NCI-H1417 treated with DMSO at 0.1 percent for 48 hours (cell line): ENCODE measurements at places on chromosomes 12 and 14.

DNA sequence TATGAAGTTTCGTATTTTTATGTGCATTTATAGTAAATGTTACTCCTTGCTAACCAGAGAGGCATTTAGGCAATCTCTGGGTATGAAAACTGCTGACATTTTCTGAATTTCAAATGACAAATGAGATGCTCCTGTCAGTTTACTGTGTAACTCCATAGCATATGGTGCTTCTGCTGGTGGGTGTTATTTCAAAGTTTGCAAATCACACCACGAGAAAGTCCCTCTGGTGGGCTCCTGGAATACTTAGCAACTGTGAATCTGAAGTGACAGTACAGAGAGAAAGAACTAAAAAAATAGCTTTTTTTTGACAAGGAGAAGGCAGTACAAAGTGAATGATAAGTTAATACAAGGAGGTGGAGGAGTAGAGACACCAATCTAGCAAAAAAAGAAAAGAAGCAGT, 161.5 kb downstream of the DERA start:
- no peak for DNase-seq

- DNase-seq = no peak
Measured at GRCh38 chr12:54239620-54240019, 40.3 kb downstream of the CBX5 start.

DNA sequence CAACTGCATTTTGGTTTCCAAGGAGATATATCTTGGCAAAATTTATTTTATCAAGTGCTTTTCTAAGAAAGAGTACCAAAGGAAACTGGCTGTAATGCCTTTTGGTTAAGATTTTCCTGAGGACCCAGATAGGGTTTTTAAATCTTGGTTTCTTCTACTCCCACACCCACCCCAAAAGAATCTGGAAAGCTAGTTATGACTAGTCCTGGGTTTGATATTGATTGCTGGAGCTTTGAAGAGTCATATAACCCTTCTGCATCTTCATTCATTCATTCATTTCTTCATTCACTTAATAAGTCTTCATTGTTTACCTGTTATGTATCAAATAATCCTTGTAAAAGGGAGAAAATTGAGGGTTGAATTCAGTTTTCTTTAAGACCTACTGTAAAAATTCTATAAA, 425.2 kb downstream of the PCNX1 start:
- no peak for DNase-seq

- DNase-seq = no peak
Measured at GRCh38 chr12:123095078-123095881, 55.6 kb downstream of the PITPNM2 start.

- no peak for DNase-seq
Measured at GRCh38 chr14:24196071-24197055, 1.1 kb upstream of the TM9SF1 start.

DNA sequence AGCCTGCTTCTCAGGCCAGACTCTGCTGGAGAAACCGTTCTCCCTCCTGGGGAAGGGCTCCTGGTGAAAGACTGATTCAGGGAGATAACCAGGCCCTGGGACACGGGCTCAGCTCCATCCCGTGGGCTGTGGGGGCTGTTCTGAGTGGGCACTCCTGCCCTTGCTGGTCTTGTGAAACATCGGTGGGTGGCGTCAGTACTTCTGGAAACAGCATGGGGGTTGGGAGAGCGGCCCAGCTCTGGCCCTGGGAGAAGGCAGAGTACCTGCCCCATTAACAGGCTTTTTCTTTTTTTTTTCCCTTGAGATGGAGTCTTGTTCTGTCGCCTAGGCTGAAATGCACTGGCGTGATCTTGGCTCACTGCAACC, 786 bp downstream of the SLC25A47 start:
- no peak for DNase-seq

DNA sequence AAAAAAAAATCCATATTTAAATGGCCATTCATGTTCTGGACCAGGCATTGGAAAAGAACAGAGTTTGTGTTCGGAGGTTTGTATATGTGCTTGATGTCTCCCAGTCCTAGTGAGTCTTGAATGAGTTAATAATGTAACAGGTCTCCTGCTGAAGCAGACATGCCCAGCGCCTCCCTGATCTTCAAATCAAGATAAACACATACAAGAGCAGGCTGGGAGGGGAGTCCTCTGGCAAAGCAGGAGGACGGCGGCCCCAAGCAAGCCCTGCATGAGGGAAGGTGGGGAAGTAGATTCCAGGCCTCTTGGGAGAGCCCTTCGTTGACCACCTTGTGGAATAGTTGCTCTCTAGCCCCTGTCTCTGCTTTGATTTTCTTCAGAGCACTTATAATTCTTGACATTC, 156.3 kb downstream of the ZFP36L1 start:
- DNase-seq = no peak

GRCh38 chr14:30225176-30225575, 297.5 kb upstream of the PRKD1 start:
- DNase-seq = no peak

DNA sequence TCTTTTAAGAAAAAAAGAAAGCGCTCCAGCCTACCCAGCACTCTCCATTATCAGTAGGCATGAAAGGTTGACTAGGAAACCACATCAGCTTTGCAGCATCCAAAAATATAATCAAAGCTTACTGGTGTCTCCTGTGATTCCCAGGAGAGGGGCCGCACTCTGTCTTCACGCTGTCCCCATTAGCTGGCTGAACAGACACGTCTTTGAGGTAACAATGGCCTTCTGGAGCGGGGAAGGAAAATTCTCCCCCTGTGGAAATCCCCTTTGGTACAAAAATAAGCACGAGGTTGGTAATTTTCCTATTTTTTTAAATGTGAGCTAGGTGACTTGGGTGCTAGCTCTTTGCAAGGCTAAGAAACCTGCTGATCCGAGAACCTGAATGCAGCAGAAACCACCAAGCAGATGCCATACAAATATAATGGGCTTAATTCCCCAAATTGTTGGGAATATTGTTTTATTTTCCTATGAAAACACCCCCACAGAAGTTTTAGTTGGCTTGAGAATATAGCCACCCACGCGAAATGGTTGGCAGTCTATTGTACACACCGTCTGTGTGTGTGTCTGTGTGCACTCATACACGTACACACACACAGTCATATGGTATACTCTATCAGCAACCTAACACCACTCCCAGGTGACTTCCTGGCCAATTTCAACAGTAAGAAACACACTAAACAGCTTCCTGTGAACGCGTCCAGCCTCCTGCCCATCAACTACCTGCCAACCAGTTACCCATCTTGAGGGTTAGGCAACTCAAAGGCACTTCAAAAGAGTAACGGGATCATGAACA, 71.2 kb downstream of the KSR2 start:
- DNase-seq = no peak

GRCh38 chr12:57119294-57120085, 8.3 kb upstream of the STAT6 start:
- no peak for DNase-seq

GRCh38 chr12:26205941-26206340, 10.6 kb downstream of the SSPN start:
- no peak for DNase-seq

GRCh38 chr12:58067610-58068387, 126.4 kb downstream of the ATP23 start:
- DNase-seq = no peak

DNA sequence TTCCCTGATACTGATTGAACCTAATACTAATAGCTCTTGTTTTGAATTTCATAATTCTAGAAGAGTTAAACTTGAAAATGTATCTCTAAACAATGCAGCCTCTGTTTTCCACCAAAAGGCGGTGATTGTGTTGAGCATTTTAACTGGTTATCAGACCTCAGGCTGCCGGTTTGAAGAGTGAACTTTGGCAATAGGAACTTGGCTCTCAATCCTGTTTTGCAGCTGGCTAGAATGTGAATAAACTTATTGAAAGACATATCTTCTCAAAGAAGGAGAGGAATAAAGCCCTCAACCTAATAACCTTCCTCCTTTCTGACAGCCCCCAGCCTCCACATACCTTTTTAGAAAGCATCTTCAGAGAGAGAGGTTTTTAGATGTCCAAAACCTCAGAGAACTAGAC, 105.4 kb downstream of the SRGAP1 start:
- no peak for DNase-seq

DNA sequence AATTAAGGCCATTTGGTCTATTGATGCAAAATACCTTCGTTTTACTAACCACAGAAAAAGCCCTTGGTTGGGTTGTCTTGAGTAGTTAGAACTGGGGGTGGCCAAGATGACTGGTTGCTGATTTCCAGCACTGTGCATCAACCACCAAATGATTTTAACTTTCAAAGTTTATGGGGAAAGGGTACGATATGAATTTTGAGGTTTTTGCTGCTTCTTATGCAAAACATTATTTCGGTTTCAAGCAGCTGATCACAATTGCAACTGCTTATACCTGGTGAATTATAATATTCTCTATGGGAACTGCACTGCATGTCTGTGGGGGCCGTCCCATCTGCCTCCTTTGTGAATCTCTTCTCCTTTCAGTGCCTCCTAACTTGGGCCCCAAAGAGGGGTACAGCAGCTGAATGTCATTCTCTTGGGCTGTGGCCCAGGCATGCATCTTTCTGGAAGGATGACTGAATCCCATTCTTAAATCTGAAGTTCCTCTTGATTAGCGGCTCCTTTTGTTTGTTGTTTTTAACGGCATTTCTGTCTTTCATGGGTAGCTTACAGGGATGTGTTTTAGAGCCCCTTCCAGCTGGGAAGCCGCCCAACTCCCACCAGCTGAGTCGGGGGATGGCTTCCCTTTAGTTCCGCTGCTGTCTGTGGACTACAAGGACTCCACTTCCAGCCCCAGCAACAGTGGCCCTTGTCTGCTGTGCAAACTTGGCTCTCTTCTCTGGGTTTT, 479.8 kb downstream of the ZFP36L1 start:
- DNase-seq = no peak

DNA sequence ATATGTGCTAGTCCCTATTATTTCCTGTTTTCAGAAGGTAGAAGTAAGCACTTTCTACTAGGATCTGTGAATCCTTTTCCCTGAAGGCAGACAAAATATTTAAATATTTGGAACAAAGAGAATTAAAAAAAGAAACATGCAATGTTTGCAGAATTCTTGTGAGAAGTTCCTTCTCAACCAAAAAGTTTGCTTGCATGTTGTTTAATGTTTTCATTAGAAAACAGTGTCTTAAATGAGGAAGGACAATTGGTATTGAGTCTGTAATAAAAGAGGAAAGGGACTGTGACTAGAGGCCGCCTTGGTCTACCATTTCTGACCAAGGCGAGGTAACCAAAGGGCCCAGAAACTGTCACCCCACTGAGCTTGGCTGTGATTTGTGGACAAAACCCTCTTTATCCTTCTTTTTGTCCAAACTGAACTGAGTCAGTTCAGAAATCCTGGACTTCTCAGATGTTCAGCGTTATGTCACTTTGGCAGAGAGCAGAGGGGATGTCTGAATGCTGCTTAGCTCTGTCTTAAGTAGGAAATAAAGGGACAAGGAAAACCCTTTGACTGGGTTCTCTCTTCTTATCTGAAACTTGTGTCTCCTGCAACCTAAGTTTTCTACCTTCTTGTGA, 129.8 kb upstream of the CPM start:
- no peak for DNase-seq

DNA sequence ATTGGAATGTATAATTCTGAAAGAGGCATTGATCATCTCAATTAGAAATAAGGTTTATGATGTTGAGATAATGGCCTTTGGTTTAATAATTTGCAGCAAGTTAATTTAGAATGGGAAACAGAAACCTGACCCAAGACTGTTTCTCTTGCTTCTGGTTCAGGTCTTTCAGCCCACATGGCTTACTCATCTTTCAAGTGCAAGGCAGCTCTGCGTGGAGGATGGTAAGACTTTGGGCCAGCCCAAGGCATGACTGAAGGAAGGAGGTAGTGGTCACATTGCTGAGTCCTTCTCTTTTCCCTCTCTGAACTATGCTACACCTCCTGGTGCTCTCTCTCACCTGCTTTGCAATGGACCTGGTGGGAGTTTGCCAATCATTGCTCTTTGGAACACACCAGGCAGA, 98.7 kb downstream of the CAND1 start:
- no peak for DNase-seq

- DNase-seq = no peak
Measured at GRCh38 chr12:132450418-132451171, 39.4 kb upstream of the FBRSL1 start.

DNA sequence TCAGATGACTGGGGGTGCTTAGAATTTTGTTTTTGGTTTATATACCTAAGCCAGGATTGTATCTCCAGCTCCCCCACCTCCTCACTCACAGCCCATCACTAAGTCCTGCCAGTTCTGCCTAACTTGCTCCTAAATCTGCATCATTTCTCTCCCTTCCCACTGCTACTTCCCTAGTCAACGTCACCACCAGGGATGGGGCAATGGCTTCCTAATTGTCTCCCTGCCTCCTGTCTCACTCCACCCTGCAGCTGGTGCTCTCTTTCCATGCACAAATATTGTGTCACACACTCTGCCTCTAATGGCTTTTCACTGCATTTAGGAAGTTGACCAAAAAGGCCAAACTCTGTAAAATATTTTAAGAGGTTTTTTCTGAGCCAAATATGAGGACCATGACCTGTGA, 11.5 kb downstream of the OAS2 start:
- DNase-seq = no peak

DNA sequence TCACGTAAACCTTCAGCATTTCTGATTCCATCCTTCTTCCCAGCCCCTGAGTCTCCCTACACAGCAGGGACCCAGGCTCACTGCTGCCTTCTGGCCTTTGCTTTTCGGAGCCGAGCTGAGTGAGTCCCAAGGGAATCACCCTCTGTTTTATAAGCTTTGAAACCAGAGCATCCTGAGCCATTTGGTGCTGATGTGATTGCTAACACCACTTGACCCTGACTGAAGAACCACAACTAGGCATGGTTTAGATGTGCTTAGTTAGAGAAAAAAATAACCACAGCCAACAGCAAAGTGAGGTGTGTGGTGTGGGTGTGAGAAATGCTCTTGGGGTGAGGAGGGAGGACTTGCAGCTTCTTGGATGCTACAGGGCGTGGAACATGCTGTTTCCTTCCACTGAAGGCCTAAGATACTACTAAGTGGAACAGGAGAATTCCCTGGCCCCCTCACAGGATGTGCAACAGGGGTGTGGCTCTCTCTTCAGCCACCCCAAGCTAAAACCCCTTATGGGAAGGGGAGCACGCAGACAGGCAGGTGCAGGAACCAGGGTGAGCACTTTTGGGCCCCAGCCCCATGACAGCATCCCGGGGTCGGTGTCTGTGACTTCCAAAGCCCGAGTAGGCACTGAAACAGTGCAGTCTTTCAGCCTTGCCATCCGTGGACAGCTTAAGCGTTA, at the start of gene TC2N:
Gene TC2N (minus strand): TSS at position 221 of the 673 bp plus-strand sequence. CDS start 53,767 bp downstream, outside the sequence.
- no peak for DNase-seq

- no peak for DNase-seq
Measured at GRCh38 chr14:39739796-39740195, 307.6 kb upstream of the FBXO33 start.

DNA sequence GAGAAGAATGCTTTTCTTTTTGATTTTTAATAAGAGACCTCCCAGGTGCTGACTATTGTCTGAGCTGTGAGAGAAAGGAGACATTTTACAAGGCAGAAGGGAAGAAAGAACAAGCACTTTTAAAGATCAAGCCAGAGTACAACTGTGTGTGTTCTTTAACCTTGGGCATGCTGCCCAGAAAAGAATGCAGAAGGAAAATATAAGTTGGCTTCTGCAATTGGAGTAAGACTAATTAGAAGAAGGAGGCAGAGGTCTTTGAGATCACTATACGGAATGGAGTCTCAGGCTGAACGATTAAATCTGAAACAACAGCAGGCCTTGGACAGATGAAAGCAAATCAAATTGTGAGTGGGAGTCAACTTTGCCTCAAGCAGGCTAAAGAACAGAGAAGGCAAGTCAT, 230.5 kb downstream of the ATP23 start:
- DNase-seq = no peak

GRCh38 chr14:75246546-75247285, 31.9 kb upstream of the FOS start:
- no peak for DNase-seq

- DNase-seq = no peak
Measured at GRCh38 chr12:57837864-57838562, 8.5 kb downstream of the CTDSP2 start.
